ENCODE measurements at places on chromosomes 2 and 18.

- no peak for DNase-seq
These were observed 46.2 kb upstream of the FZD7 start for GRCh38 chr2:201987426-201987825.

DNA sequence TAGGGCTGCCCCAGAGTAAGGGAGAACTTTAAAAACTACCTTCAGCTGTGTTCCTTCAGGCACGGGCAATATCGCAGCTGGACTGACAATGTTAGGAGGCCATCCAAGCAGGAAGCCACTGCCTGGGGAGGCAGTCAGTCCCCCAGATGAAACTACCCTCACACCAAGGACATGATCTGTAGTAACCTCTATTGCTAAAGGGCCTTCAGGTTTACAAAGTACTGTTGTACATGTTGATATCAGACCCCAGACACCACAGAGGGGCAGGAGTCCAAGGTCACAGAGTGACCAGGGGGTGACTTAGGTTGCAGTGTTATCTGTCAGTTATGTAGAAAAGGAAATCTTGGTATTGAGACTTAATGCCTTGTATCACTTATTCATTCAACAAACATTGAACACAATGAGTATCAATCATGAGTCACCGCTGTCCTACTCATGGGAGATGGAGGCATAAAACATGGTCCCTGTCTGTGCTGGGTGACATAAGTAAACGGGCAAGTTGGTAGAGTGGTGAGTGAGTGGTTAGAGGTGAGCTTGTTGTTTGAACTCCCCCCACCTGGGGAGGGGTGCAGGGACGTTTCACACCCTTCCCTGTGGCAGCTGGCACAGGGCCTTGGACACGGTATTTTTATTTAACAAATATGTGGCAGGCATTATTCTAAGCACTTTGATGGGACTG is 7.1 kb downstream of the CABLES1 start:
- DNase-seq, result no peak

- DNase-seq, result peak; percentile 49
These were observed 97.7 kb upstream of the CAB39 start for GRCh38 chr2:230614913-230615332.

DNA sequence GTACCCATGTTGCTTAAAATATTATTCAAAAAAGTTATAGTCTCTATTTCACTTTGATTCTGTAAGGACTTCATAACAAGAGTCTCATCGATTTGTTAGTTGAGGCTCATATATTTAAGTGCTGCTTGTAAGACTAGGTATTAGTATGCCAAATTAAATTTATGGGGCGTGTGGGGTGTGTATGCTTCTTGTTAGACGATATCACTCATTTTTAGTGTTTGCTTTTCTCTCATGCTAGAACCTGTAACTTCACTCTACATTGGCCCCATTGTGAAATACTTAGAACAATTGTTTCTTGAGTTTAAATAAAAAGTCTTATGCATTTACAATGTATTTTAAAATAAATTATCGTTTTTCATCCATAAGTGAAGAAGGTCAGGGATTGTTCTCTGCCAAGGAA is 63.6 kb downstream of the CTNNA2 start:
- DNase-seq, result no peak

- DNase-seq, result no peak
These were observed 133.6 kb upstream of the MYT1L start for GRCh38 chr2:2464643-2465042.

GRCh38 chr2:33366473-33366872 is 110.0 kb upstream of the RASGRP3 start:
- no peak for DNase-seq

GRCh38 chr2:26001743-26002351 is 19.6 kb upstream of the KIF3C start:
- DNase-seq, result no peak

DNA sequence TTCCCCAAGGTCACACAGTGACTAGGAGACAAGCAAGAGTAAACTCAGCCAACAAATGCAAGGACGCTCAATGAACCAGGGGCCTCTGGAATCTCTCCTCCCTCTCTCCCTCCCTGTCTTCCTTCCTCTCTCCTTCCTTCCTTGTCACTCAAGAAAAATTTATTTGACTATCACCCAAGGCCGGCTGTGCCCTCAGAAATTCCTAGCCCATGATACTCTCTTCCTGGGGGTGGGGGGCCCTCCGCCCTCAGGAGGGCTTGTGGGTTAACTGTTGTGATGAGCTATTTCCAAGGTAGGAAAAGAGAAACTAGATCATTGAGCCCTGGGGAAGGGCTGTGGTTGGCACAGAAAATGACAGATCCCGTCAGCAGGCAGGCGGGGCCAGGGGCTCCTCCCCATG is 21.7 kb downstream of the INHBB start:
- no peak for DNase-seq

- DNase-seq, result no peak
These were observed 488.6 kb upstream of the SMIM21 start for GRCh38 chr18:75915941-75916623.

- no peak for DNase-seq
These were observed 468.0 kb upstream of the SPHKAP start for GRCh38 chr2:228649447-228649846.

- peak; percentile 26 for DNase-seq
These were observed 62.2 kb upstream of the PMAIP1 start for GRCh38 chr18:59837586-59837985.

DNA sequence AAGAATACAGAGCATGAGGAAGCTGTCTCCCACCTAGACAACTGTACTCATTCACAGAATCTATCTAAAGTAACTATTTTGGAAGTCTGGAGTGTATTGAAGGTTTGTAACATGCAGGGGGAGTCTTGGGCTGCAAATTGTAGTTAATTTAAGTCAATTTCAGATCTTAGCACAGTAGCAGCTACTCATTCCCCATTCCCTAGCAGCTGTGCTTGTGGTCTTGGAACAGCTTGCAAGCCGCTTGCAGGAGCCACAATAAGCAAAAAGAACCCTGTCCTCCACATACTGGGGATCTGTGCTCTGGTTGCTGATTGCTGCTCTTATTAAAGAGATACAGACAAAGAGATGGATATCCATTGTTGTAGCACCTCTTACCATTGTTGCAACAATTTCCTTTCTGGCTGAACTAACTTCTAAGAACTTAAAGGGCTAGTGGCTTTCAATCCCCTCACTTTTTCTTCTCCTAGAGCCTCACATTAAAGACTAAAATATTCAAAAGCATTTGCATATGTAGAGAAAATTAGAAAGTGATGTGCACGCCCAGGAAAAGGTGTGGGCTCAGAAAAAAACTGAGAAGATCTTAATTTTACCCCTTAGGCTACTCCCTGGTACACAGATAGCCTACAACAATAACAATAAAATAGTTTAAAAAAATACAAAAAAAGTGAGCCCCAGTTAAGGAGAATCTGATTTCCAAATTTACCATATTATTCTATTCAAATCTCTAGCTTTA is 1775.1 kb upstream of the PIK3C3 start:
- DNase-seq, result no peak

GRCh38 chr2:53584986-53585385 is 182.6 kb upstream of the CHAC2 start:
- no peak for DNase-seq

DNA sequence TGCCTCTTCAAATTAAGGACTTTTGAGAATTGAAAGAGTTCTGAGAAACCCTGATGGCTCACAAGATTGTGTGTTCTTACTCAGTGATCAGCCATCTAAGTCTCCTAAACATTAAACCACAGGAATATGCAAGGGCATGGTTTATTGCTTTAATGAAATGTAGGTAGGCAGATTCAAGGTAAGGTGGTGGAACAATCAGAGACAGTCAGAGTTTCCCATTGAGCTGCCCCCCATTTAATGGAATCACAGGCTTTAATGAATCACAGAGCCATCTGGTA is 107.8 kb upstream of the LRATD1 start:
- no peak for DNase-seq

GRCh38 chr18:75068682-75069435 is 140.1 kb downstream of the PTGR3 start:
- DNase-seq, result no peak

DNA sequence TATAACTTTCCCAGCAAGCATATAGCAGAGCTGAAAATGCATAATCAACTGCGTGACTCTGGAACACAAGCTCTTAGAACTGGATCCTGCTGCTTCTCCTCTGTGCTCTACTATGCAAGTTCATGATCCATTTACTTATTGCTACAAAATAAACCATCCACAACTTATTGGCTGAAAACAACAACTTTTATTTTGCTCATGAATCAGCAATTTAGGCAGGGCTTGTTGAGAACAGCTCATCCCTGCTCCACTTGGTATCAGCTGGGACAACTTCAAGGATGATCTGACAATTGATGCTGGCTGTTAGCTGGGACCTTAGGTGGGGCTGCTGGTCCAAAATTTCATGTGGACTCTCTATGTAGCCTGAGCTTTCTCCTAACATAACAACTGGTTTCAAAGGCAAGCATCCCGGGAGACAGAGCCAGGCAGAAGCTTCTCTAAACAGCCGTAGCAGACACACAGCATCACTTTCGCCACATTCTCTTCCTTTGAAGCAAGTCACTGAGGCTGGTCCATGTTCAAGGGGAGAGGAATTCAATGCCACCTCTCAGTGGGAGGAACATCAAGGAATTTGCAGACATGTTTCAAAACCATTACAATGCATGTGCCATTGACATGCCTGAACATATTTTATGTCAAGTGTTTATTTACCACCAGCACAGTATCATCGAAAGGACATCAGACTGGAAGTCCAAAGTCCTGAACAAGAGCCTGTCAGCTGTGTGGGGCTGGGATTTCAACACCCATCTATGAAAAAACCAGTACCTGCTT is 153.1 kb upstream of the PKDCC start:
- no peak for DNase-seq

DNA sequence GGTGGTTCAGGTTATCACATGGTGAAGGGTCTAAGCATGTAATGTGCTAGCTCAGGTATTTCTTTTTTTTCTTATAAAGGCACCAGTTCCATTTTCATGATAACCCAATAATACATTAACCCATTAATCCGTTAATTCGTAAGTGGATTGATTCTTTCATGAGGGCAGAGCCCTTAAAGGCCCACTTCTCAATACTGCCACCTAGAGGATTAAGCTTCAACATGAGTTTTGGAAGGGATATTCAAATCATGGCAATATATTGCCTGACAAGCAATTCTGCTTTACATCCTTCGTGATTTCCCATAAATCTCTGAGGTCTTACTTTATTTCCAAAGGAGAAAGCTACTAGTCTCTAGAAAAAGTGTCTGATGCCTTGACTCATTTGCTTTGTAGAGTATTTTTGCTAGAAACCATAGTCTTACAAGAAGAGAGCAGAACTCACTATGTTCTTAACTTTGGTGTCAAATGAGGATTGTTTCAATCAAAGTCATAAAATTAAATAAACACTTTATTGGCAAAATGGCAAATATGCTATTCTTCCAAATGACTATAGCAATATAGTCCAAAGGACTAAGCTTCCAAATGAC is 271.3 kb downstream of the KCNS3 start:
- no peak for DNase-seq

DNA sequence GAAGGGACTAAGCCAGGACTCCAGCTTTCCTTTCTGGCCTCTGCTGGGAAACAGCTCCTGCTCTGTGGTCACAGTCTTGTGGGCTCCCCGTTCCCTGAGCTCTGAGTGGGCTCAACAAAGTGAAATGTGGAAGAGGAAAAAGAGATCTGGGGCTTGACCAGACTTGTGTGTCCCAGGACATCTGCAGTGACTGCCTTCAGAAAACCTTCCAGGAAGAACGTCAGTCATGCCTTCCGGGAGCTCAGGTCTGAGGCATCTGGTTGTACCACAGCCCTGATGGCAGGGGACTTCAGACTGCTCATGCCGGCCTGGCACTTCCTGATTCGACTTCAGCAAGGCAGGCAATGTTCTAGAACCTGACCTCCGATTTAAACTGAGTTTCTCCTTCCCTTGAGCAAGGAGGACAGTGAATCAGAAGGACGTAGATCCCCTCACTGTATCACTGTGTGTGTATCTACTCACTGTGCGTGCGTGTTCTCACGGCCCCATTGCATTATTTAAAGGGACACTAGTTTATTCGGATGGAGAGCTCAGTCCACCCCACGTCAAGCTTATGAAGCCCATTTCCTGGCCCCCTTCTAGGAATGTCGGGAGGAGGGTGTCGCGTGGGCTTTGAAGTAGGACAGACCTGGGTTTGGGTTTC is 548 bp upstream of the FBLN7 start:
- no peak for DNase-seq

GRCh38 chr2:83068714-83069113 is 1390.4 kb downstream of the SUCLG1 start:
- no peak for DNase-seq

- DNase-seq, result no peak
These were observed 143.4 kb upstream of the SMAD7 start for GRCh38 chr18:49094136-49094535.

GRCh38 chr18:75121266-75121665 is 87.7 kb downstream of the PTGR3 start:
- DNase-seq, result no peak

DNA sequence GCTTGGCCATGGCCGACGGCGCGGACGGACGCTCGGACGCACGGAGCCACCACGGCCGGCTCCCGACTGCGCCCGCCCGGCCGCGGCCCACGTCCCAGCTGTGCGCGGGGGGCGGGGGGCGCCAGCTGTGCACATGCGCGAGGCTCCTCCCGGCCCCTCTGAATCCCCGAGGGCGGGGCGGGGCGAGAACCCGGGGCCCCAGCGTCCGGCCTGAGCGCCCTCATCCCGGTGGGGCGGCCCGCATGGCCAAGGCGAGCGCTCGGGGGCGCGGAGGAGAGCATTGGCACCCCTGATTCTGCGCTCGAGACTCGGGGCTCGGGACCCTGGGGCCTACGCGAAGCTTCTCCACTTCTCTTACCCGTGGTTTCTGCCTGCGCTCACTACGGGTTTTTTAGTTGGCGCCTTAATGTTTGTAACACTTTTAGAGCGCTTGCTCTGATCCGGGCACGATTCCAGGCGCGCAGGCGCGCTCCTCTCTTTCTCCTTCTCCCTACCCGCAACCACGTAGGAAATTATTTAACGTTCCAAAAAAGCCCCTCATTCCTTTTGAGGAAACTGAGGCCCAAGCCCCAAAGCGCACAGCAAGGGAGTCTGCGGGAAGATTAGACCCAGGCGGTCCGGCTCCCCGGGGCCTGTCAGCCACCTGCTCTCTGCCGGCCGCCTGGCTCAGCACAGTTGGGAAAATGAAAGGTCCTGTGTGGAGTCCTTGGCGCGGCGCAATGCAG is at the start of gene PXDN:
TSS of gene PXDN (minus strand) at position 70 of the 725 bp plus-strand sequence. CDS start at position 10, 60 bp downstream.
- no peak for DNase-seq

DNA sequence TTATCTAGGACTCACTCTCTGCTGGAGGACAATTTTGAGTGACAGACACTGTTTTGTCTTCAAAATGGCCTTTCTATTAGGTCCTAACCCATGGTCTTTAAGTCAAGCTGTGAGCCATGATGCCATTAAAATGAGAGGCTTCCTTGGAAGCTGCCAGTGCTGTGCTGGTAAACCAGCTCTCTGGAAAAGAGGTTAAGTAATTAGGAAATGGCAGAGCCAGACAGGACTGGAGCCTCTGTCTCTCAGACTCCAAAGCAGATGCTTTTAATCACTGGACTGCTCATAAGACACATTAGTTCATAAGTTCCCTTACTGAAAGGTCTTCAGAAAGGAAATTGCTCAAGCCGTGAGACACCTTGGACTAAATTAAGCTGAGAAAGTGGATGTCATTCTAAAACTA is 25.8 kb upstream of the LHCGR start:
- no peak for DNase-seq

All from activated CD4-positive, alpha-beta T cell treated with anti-CD3 and anti-CD28 coated beads, Interleukin-2, amount 50 U/mL, for 4 hours (primary cell).